Epithelial cell of prostate (primary cell): ENCODE measurements at places on chromosomes 16 and 17.

DNA sequence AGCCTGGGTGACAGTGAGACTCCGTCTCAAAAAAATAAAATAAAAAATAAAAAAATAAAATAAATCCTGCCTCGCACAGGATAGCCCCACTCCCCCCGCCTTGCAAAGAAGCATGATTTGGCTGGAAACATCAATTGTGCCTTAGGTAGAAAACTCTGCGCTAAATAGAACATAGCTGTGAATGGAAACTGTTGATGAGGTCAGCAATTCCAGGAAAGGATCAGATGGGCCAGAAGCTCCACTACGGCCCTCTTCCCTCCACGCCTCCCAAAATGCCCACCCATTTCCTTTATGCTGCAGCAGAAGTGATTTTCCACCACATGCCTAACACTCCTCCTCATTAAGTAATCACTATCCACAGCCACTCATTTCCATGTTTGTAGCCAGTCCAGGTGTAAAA lies 473.4 kb downstream of the XYLT1 start:
- DNase-seq, result no peak

DNA sequence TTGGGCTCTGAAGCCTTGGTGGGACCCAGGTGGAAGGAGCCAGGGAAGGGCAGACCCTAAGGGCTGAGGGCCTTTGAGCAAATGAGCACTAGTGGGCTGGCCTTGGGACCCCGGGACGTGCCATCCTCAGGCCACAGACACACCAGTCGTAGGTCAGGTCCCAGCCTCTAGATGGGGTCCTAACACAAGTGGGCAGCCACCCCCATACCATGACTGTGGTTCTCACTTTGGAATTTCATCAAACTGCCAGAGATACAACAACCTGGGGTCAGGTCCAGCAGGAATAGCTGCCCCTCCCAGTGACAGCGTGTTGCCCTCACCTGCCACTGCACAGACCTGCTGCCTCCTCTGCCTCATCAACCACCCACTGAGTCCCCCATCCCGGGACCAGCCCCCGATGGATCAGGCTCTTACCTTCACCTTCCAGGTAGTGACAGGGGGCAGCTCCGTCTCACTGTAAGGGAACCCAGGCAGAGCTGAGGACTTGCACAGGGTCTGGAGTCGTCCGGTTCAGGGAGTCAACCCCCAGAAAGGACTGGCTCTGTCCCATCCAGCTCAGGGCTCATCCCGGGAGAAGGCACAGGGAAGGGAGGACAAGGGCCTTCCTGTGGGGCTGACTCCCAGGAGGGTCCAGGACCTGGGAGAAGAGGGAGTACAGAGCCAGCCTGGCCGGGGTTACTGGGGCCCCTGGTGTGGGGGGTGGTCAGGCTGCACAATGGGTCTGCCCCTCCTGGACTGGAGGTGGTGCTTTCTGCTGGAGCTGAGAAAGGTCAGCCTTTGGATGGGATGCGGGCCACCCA lies 40.0 kb downstream of the LGALS9 start:
- no peak for DNase-seq

- no peak for DNase-seq
Observed at GRCh38 chr16:72991211-72991610, 56.7 kb downstream of the ZFHX3 start.

DNA sequence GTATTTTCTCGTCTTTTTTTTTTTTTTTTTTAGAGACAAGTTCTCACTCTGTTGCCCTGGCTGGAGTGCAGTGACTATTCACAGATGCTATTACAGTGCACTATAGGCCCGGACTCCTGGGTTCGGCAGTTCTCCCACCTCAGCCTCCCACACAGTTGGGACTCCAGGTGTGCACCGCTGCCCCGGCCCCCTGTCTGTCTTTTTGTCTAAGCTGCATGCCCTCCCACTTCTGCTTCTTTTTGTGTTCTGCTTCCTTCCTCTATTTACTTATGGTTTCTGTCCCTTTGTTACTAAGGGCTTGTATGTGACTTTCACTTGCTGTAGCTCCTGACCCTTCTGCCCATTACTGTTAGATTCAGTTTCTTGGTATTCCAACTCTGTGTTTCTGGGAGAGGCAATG lies 20.5 kb downstream of the SLC7A6 start:
- no peak for DNase-seq

- DNase-seq, result no peak
Observed at GRCh38 chr16:25922438-25922837, 230.7 kb downstream of the HS3ST4 start.
